ENCODE measurements at places on chromosomes 12 and 14.

DNA sequence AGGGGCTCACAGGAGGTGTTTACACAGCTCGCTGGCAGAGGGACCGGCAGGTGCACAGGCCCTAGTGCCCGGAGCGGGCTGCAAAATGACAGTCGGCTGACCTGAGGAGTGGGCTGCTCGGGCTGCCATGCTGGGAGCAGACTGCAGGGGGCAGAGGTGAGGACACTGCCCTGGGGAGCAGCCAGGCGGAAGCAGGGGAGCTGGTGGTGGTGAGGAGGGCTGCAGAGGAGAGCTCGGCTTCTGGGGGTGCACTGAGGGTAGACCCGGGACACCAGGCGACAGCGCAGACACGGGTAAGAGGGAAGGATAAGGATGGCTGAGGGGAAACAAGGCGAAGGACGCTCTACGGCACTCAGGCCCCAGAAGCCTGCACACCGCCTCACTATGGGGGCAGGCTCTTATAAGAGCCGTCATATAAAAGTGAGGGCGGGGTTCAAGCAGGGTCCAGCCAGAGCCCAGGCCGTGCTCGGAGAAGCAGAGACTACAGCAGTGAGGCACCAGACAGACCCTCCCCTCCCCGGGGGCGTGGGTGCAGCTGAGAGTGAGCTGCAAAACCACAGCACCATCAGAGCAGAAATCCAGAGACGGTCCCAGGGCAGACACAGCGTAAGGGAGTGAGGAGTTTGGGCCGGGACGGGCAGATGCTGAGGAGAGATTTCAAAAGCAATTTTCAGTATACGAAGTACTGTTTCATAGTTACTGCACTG lies 62.5 kb downstream of the CCDC88C start:
- DNase-seq = no peak

- no peak for DNase-seq
These were observed 20.5 kb downstream of the C14orf132 start for GRCh38 chr14:96059519-96060135.

- DNase-seq = no peak
These were observed 22.3 kb downstream of the RPGRIP1 start for GRCh38 chr14:21302013-21302835.

GRCh38 chr14:76169776-76170175 lies 18.1 kb downstream of the GPATCH2L start:
- no peak for DNase-seq

- no peak for DNase-seq
These were observed 62.2 kb downstream of the TSPAN11 start for GRCh38 chr12:30988646-30989286.

GRCh38 chr14:22531451-22532344 lies 57.3 kb downstream of the DAD1 start:
- DNase-seq = no peak

GRCh38 chr14:85687456-85687855 lies 157.5 kb downstream of the FLRT2 start:
- DNase-seq = no peak

DNA sequence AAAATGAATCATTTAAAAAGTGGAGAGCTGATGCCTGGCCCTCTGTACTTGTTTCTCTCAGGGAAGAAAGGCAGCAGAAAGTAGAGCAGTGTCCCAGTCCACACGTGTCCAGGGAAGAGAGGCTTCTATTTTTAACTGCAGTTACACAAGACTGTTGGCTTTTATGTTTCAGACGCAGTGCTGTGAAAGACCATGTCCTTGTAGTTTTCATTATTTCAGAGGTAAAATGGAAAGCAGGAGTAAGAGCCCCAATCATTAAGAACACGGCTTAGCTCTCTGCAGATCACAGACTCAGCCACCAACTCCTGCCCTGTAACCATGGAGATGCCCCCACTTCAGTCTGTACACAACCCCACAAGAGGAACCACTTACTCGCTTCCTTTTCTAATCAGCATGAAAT lies 336.3 kb downstream of the DAD1 start:
- DNase-seq = no peak

- no peak for DNase-seq
These were observed 383.0 kb downstream of the LRIG3 start for GRCh38 chr12:58537278-58537677.

- DNase-seq = no peak
These were observed 16.1 kb upstream of the CD69 start for GRCh38 chr12:9776781-9777180.

DNA sequence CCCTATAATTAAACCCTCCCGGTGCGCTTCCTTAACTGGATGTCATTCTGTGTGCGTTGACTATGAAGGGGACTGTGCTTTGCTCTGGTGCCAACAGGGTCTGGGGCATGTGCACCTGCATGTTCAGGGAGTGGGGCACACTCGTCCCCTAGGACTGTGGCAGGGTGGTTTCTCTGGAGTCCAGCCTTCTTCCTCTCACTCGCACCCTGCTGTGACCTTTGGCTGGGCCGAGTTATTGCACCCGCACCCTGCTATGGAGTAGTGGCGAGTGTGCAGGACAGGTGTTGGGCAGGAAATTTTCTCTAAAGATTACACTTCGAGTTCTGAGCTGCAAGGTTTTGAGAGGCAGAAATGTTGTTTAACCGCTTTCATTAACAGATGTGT lies 138.9 kb downstream of the PLXNC1 start:
- DNase-seq = no peak

DNA sequence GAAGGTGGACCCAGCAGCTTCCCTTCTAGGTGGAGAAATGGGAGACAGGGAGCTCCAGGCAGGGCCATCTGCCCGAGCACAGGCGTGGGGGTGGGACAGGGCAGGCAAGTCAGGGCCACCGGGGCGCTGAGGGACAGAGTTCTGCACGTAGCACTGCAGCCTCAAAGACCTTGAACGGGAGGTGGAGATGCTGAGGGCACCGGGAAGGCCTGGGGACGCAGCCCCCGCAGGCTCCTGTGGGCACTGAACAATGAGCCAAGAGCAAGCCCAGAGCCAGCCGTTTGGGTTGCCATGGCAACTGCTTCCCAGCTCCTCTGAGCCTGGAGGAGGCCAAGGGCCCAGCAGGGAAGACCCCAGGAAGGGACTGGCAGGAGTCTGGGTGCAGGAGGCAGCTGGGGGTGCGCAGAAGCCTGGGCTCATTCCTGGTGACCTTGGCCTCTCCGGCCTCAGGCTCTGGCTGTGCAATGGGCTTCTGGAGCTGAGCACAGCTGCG lies 3.4 kb downstream of the LBHD2 start:
- no peak for DNase-seq

DNA sequence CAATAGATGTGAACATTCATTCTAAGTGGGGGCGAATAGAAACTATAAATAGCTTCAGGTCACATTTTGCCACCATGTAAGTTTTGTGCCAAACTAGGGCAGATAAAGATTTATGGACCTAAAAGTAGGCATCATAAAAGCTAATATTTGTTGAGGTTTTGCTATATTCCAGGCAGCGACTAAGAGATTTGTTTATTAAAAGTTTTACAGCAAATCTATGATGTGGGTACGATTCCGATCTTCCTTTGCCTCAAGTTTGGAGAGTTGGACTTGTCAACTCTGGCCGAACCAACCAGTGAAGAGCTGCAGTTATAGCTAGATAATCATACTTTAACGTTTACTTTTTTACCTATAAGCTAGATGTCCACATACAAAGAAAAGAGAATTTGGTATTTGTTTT lies 1.6 kb downstream of the MAPK1IP1L start:
- DNase-seq = no peak

DNA sequence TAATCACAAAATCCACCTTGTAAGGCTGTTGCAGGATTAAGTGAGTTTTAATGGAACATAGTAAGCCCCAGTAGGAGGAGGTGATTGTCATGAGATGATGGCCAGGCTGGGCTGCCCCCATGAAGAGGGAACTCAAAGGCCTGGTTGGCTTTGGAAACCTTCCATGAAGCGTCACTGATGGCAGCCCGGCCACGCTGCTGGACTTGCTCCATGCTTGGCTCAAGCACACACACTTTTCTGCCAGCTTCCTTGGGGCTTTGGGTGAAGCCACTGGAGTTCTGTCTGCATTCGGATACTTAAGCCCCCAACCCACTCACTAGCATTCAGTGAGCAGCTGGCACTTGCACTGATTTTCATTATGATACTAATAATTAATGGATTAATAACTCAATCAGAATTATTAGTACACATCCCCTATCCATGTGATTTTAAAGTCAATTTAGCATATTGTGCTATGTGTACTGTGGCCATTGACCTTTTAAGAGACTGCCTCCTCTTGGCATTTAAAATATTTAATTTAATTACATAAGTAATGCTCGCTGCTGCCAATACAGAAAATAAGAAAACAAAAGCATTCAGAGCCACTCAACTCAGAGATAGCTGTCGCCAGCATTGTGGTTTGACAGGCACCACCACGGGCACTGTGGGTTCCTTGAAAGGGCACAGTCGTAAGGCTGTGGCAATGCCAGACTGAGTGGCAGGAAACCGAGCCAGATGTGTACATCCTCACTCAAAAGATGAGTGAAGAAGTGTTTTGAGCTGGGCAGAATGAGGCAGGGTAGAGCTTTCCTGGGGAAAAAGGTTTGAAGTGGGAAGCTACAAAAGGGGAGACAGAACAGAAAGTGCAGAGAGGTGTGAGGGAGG lies 15.9 kb downstream of the KRT85 start:
- DNase-seq = no peak

- no peak for DNase-seq
These were observed 7.9 kb upstream of the PRKAB1 start for GRCh38 chr12:119660076-119660475.

DNA sequence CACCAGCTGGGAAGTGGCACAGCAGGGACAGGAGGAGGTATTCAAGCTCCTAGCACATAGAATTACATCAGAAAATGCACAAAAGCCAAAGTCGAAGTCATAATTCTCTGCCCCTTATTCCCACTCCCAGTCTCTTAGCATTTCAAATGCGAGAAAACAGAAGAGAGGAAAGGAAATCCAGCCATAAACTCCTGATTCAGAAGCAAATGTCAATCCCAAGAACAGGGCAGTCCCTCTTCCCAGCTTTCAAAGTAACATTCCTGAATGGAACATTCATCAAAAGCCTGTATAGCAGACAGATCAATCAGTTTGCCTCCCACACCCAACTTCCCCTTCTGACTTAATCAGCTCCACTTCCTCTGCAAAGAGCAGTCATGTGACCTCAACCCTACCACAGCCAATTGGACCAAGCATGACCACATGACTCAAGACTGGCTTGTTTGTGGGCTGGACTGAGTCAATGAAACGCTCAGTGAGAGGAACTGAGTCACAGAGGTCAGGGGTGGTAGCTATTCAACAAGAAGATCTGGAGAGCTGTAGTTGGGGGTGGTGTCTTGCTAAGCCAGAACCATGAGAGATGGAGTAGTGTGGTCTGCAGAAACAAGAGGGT lies 41.4 kb upstream of the TUNAR start:
- DNase-seq = no peak

GRCh38 chr12:95151821-95152220 lies 65.4 kb downstream of the FGD6 start:
- DNase-seq = no peak

DNA sequence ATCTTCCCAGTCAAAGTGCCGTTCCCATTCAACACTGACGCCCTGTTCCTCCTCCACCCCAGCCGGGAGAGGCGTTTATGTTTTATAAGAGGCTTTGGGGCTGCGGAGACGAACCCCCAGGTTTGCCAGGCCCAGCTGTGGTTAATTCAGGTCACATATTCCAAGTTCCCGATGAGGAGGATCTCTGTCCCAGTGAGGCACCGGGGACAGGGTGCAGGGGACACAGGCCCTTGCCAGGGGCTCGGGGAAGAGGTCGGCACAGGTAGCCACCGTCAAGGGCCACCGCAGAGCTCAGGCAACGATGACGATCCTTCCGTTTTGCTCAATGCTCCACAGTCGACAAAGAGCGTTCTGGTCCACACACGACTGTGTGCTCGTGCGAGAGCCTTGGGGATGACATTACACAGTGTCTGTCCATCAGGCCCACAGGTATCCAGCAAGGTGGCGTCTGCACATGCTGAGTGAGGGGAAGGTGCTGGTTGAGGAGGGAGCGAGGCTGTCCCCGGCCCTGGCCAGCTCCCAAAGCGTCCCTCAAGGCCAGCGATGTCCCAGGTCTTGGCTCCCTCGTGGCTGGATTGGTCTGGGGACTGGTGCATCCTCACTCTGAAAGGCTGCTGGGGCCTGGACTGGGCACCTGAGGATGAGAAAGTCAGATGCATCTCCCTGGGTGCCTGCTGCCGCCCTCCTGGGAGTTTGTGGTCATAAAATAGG lies 189.2 kb upstream of the C14orf180 start:
- DNase-seq = no peak

- no peak for DNase-seq
These were observed 93.4 kb downstream of the GPR135 start for GRCh38 chr14:59371771-59372170.

GRCh38 chr14:58947814-58948445 lies 240.5 kb upstream of the DAAM1 start:
- no peak for DNase-seq

DNA sequence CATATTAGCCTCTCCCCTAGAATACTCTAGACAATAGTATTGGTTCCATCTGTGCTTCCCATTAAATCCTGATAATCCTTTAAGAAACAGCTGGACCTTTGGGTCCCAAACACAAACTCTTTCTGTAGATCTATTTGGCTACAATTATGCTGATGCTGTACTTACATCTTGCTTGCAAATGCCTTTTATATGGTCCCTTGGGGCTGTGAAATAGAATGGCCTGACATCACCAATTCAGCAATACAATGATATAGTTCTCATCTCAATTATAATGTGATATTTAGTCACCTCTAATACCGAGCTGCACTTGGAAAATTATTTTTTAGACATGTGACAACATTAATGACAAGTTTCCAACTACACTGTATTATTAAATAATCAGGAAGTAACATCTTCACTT lies 261.5 kb downstream of the SOX5 start:
- DNase-seq = no peak

DNA sequence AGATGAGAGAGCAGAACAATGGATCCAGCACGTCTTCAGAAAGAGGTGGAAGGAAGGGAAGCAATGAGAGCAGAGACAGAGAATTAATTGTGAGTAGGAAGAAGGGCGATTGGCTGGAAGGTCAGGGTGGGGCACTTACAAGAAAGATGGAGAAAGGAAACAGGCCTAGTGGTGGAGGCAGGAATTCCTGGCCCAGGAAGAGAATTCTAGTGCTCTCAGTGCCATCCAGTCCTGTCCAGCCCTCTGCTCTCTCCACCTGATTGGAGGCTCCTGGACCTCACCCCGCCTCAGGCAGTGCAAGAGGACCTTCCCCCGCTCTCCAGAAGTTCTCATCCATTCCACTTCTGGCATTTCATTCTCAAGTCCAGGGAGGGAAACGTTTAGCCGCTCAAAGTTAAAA lies 43.0 kb downstream of the NGB start:
- DNase-seq = no peak

- DNase-seq = no peak
These were observed 51.6 kb upstream of the VRK1 start for GRCh38 chr14:96745500-96746051.

GRCh38 chr14:100409651-100410050 lies 86.5 kb downstream of the SLC25A47 start:
- no peak for DNase-seq
